Activated CD8-positive, alpha-beta memory T cell treated with anti-CD3 and anti-CD28 coated beads, Interleukin-2, amount 50 U/mL, for 48 hours (primary cell): ENCODE measurements at places on chromosomes 6 and 20.

DNA sequence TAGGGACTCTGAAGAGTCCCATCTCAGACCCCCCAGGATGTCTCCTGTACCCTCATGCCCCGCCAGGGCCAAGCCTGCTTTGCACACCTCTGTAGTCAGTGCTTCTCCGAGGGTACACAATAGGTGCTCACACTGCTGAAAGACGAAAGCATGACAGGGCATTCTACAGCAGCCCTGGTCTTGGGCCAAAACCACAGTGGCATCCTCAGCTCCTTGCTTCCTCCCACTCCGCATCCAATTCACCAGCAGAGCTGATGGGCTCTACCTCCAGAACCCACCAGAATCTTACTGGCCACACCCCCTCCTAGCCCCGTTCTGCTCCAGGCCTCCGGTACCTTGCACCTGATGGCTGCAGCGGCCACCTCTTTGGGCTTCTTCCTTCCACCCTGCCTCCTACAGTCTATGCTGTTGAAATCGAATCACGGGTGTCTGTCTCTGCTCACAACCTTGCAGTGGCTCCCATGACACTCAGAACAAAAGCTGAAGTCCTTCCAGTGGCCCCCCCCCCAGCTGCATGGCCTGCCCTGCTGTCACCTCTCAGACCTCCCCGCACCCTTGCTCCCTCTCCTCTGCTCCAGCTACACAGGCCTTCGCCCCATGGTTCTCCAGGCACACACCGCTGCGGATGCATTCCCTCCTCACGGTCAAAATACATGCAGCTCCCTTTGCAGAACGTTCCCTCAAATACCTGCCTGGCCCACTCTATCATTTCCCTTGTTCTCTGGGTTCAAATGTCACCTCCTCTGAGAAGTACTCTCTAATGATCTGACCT is 1.2 kb downstream of the ANGPT4 start:
- DNase-seq = no peak

DNA sequence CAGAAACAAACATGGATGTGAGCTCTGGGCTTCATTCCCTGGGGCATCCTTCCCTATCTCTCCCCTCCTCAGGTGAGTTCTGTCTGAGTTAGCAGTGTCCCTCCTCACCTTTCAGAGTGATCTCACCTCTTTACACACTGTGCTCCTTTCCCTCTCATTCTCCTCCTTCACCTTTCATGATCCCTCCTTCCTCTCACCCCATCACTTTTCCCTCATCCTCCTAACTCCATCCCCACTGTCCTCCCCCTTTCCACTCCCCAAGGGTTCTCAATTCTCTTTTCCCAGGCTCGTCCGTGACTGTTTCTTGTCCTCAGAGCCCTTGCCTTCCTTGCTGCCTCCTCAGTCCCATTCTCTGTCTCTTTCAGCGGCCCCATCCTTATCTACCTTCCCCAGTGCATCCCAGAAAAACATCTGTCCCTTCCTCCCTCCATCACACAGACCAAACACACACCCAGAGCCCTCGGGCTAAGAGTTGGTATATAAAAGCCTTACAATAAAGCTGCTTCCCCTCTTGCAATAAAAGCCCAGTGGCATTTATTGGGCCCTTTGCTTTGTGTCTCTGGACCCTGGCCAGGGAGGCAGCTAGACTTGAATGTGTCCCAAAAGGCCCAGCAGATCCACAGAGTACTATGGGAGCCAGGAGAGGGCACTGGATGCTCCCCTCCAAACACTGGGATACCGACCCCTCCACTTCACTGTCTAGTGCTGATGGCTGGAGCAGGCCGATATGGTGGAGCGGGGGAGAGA is 1.9 kb downstream of the RNF39 start:
- DNase-seq = no peak

GRCh38 chr6:12815089-12815488 is 98.5 kb downstream of the PHACTR1 start:
- DNase-seq = no peak

- no peak for DNase-seq
These were observed 33.8 kb upstream of the AKAP12 start for GRCh38 chr6:151205721-151206600.

- peak; percentile 54 for DNase-seq
These were observed 4.0 kb downstream of the IRF4 start for GRCh38 chr6:395432-396125.

- no peak for DNase-seq
These were observed 4.5 kb downstream of the RIPK1 start for GRCh38 chr6:3072798-3073197.
